SHP77 (cell line): ENCODE measurements at places on chromosomes 7 and 10.
A peak's percentile ranks its signal among the peaks of the same experiment; 100 is the strongest.

DNA sequence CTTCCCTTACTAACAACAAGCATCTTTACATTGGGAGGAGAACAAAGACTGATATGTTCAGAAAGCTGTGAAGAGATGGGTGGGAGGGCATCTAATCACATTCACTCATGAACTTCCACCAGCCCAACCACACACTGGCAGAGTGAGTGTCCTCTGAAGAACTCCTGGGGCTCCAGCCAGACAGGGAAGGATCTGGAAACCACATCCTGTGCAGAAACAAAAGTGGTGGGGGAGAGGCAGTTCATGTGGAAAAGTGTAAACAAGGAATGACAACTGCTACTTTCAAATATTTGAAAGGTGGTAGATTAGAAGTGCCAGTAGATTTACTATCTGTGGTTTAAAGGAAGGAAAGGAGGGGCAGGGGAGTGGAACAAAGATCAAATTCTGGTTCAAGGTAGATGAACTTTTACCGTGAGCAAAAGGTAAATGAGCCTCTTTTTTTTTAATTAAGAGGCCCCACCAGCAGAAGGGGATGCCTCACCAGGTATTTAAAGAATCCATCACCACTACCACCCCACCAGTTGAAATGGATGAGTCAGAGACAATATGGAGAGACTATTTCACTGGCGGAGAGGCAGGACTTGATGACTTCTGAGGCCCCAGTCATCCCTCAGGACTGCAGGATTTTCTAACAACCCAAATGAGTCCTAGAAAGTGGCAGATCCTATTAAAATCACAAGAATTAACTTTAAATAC, 34.5 kb downstream of the GOT1 start:
- no peak for DNase-seq

DNA sequence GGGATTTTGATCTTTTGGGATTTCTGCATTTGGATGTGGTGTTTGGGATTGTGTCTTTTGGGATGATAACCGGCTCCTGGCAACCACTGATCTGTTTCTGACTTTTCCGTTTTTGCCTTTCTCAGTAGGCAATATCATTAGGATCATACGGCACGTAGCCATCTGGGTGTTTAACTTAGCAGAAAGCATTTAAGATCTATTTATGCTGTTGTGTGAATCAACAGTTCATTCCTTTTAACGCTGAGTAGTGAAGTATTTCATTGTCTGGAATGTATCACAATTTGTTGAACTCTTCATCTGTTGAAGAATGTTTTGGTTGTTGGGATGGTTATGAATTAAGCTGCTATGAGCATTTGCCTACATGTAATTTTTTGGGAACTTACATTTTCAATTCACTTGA, 459.6 kb downstream of the SDK1 start:
- no peak for DNase-seq

DNA sequence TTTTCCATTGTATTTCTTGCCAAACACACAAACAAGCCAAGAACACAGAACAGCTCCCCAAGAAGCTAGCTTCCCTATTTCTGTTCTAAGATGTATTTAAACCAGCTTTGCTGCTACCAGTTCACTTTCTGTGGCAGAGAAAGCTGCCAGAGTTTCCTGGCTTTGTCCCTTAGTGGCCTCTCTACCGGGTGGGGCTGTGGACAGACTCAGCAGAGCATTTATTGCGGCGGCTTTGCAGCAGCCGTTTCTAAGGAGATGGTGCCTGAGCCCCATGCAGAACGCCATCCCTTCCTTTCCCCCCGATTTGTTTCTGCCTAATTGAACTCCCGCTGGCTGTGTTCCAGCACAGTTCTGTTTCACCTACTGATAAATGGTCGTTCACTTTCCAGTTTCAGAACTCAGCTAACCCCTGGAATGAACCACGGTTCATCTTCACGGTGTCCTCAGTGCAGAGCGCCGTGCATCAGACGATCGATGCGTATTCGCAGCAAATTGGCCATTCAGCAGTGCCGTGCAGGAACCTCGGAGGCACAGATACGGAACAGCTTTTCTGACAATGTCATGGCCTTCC, 33.8 kb upstream of the SFMBT2 start:
- no peak for DNase-seq

- no peak for DNase-seq
Measured at GRCh38 chr7:43735802-43736603, 6.7 kb upstream of the COA1 start.

GRCh38 chr7:38462819-38463218, 168.4 kb downstream of the AMPH start:
- no peak for DNase-seq

DNA sequence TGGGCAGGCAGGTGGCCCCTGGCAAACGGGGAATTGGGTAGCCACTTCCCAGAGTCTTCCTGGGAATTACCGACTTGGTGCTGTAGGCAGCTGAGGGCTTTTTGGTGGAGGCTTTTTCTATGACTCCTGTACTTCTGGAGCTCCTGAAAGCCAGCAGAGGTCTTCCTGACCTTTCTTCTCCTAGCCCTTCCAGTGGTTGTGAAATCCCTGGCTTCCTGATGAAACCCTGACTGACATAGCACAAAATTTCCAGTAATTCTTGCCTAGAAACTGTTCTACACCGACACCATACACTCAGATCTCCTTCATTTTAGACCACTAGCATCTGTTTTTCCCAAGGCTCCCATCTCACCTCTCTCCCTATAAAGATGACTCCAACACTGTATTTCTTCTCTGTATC, 120.2 kb downstream of the STRA8 start:
- DNase-seq, result no peak

DNA sequence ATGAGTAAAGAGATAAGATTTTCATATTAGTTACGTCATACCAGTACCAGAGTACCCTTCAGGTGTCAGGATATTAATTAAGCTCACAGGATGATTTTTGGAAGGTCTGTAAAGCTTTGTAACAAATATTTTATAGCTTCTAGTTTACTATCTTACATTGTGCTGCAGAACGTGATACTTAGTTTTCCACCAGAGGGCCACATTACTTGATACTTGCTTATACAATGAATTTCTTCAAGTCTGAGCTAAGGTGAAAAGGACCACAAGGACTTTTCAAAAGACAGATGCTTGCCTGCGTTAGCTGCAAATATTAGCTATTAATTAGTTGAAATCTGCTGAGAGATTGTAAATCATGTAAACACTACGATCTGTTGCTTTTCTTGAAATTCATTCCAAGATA, 12.2 kb downstream of the FOXP2 start:
- peak; percentile 13 for DNase-seq

DNA sequence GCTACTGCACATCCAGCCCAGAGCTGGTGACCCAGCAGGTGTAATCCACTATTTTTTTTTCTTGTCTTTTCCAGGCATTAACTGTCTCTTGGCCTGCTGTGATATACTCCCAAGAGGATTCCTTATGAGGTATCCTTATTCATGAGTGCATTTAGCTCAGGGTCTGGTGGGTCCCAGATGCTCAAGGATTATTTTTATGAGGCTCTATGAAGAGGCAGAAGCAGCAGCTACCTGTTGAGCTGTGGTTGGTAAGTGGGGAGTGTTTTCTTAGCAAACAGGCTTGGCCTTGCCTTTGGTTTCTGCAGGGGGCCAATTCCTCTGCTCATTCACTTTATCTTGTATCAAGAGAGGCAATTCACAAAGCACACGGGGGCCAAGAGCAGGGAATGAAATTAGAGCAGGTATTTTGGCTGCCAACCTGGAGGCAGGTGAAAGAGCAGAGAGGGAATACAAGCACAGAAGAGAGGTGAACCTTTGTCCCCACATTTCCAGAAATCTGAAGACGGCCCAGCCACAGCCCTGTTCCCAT, 221.6 kb downstream of the TMEM178B start:
- DNase-seq, result no peak

DNA sequence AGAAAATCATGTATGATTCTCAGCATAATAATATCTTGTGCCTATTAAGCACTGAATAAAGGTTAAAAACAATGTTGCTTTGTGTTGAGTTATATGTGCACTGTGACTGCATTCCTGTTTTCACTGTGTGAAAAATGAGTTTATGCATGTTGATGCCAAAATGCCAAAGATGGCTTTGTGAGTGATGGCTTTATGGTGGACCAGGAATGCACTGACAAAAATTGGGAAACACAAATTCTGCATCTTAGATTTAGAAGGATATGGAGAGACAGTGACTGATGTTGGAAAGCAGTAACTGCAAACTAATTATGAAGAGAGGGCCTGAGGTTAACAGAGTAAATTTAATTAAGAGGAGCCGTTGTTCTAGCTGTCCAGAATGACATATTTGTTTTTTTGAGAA, 440.4 kb downstream of the KIF20B start:
- no peak for DNase-seq

DNA sequence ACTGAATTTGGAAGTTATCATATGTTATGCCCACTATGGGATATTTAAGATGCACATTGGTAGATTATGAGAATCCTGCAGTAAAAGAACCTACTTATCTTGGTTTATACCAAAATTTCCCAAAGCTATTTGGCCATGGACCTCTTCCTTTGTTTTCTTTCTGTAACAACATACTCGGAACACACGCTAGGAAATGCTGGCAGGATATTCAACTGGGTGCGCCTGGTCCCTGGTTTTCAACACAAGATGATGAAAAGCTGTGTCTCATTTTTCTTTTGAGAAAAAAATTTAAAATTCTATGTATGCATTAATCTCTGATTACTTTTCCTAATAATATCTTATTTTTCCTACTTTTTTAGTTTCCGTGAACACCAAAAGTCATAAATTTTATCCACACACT, 128.5 kb upstream of the NRP1 start:
- DNase-seq, result no peak

DNA sequence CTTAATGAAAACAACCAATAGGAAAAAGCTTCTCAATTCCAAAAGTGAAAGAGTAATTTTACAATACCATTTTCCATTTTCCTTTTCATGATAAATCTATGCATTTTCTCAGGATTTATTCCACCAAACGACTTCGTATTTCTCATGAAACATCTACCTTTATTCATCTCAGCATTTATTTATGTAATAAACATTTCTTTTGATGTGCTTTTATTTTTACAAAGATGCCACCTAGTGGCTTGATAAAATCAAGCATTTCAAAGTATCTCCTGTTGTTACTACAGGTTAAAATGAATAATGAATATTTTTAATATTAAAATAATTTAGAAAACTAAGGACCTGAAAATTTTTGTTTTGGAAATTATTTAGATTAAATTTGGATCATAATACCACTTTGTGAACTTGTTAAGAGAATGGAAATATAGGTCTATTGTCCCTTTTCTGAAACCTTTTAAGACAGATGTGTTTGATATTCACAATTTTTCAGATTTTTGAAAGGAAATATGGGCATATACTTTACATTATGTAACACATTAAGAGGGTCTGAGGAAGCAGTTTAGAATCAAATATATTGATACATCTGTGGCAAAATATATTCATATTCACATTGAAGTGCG, 2.7 kb upstream of the IQUB start:
- DNase-seq, result no peak

- DNase-seq, result no peak
Measured at GRCh38 chr7:117944886-117945285, 71.6 kb upstream of the CTTNBP2 start.

- DNase-seq, result no peak
Measured at GRCh38 chr10:102647443-102648268, 3.4 kb downstream of the TRIM8 start.

- DNase-seq, result peak; percentile 89
Measured at GRCh38 chr10:93461807-93462178, 20.3 kb downstream of the MYOF start.

DNA sequence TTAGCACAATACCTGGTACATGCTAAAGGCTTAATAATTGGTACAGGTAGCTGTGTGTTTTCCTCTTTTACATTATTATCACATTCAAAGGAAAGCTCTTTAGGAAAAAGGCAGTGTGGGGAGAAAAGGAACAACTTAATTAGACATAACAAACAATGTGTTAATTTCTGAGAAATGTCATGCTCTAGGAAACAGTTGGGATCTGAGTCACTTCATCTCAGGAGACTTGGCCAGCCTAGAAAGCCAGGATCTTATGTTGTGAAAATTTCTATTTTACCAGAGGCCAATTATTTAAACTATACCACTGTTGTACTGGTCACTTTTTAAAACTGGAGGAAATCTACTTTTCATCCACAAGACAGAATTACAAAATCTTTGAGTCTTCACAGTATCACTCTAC, 39.6 kb downstream of the ARMH3 start:
- no peak for DNase-seq

DNA sequence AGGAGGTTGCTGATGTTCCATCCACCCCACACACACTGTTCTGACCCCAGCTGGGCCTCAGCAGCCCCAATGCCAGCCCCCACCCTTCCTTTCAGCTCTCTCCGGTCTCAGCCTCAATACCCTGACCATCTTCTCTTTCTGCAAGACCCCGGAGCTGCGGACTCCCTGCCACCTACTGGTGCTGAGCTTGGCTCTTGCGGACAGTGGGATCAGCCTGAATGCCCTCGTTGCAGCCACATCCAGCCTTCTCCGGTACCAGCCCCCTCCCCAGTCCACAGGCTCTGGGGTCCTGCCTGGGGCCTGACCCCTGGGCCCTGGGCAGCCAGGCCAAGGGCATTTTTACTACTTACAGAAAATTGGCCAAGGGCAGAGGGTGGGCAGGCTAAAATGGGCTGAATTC, 2.6 kb downstream of the RGR start:
- no peak for DNase-seq

DNA sequence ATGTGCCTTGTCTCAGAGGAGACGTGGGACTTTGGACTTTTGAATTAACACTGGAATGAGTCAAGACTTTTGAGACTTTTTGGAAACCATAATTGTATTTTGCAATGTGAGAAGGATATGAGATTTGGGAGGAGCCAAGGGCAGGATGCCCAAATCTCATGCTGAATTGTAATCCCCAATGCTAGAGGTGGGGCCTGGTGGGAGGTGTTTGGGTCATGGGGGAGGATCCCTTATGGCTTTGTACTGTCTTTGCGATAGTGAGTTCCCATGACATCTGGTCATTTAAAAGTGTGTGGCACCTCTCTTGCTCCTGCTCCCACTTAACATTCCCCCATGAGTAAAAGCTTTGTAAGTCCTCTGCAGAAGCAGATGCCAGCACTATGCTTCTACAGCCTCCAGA, 39.2 kb downstream of the DNAJC9 start:
- no peak for DNase-seq

DNA sequence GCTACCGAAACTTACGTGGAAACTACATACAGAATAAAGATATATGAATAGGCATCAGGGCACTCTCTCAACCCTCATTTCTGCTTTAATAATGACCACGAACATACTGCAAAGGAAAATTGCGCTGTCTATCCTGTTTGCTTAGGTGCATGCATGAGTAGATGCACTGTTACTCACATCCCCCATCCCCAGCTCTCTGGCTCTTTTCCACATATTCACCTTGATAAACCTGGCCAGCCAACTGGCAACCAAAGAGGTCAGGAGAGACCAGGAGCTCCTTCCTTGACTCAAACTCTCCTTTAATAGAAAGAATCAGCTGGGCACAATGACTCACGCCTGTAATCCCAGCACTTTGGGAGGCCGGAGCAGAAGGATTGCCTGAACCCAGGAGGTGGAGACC, 29.6 kb downstream of the HIBADH start:
- DNase-seq, result no peak
